ENCODE measurements at places on chromosomes 5 and 9.
A peak's percentile ranks its signal among the peaks of the same experiment; 100 is the strongest.

DNA sequence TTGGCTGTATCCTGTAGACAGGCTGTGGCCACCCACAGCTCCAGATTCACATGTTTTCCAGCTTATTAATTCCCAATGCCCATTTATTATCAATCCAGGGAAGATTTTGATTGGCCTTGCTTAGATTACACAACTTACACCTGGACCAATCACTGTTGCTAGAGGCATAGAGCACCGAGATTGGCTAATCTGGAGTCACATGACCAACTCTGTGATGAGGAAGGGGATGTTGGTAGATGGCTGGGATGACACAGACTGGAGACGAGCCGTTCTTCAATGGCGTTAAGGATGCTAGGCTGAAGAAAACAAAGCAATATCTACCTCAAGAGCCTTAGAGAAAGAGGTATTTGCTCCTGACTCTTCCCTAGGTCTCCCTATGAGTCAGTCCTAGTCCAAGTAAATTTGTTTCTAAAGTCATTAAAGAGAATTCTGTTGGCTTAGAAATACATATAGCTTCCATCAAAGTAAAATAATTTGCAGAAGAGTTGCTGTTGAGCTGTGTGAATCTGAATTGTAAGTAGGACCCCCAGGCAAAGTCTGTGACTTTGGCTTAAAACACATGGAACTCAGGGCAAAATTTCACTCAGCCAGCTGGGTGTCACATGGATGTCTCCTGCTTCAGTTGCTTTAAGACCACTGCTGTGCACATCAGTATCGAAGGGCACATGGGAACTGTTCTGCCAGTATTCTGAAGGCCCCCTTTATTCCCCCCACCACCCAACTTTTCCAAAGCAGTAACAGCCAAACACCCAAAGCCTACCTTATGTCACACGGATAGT is 326.4 kb upstream of the KLF4 start:
- no peak for DNase-seq

DNA sequence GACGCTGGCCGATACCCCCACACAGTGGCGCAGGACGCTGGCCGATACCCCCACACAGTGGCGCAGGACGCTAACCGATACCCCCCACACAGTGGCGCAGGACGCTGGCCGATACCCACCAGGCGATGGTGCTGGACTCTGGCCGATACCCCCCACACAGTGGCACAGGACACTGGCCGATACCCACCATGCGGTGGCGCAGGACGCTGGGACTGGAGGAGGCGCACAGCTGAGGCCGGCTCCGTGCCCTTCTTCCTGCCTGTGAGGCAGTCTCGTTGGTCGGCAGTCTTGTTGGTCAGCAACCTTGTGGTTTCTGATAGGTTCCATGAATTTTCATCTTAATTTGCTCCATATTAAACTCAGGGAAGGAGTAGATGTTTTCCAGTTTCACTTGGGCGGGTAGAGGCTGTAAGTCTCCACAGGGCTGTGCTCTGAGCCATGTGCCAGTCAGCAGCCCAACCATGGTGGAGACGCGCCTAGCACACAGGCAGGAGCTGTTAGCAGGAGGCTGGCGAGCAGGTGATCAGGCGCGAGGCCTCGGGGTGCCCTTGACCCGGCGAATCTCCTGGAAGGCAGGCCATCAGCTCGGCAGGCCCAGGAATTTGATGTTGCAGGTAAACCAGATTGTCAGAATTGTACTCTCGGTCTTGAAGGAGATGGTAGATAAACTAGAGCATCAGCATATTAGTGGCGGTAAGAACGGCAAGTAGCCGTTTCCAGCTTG is 75.6 kb downstream of the EHMT1 start:
- DNase-seq: no peak

DNA sequence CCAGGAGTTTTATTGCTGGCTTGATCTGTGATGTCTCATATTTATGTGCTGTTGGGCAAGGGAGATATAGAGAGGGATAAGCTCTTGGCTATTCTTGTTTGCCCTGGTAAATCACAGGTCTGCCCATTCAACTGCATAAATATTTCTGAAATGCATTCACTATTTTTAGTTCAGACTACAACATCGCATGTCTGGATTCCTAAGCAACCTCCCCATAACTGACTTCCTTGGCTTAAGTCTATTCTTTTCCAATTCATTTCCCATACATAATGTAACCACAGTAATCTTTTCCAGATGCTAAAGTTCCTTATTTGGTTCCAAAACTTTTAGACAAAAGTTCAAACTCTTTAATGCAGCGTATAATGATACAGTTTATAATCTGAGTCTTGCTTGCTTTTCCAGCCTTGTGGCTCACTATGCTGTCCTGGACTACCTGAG is 321.4 kb upstream of the ACTBL2 start:
- no peak for DNase-seq

GRCh38 chr5:122429545-122430318 is 117.7 kb downstream of the SNCAIP start:
- no peak for DNase-seq

- no peak for DNase-seq
Measured at GRCh38 chr9:124735121-124735520, 36.0 kb downstream of the NR6A1 start.

DNA sequence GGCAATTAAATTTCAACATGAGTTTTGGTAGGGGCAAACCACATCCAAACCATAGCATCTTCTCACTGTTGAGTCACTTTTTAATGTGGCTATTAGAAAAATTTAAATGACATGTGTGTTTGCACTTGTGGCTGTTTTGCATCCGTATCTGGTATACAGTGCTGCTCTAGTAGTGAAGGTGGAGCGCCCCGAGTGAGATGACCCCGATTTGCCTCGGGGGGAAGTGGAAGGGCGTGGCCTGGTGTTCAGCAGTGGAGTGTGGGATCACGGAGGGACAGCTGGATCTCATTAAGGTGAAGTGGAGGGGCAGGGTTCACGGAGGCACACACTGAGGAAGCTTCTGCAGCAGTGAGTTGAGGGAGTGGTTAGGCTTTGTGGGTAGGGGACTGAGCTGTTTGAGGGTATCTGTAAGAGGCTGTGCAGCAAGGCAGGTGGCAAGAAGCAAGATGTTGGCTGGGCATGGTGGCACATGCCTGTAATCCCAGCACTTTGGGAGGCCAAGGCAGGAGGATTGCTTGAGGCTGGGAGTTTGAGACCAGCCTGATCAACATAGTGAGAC is 6.2 kb upstream of the GMCL2 start:
- DNase-seq: no peak

GRCh38 chr5:40687321-40687720 is 7.6 kb downstream of the PTGER4 start:
- DNase-seq: no peak

GRCh38 chr5:133244242-133244641 is 192.4 kb downstream of the HSPA4 start:
- DNase-seq: no peak

DNA sequence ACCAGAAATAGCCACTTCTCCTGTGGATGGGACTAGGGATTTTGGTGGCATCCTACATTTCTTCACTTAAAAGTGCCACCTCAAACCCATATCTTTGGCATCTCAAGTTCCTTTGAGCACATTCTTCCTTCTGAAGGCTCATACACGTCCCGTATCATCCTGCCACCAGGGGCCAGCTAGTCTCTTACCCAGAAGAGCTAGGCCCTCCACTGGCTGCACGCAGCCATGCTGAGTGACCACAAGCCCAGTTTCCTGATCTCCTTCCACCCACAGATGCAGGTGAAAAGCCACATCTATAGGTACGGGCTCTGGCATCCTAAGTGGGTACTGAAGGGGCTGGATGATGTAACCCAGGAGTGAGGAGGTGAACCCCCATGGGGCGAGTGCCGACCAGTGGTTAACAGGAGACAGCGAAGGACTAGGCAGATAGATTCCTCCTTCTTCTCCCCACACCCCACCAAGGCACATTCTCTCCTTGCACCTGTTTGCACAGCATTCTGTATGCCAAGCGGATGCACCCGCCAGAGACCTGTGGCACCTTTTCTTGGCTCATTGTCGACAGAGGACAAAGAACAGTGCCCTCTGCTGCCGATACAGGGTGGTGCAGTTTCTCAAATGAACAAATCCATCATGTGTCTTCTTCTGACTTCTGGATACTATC is 14.4 kb upstream of the SCGB3A1 start:
- peak; percentile 42 for DNase-seq

GRCh38 chr5:38719916-38720315 is 125.9 kb upstream of the OSMR start:
- DNase-seq: no peak

DNA sequence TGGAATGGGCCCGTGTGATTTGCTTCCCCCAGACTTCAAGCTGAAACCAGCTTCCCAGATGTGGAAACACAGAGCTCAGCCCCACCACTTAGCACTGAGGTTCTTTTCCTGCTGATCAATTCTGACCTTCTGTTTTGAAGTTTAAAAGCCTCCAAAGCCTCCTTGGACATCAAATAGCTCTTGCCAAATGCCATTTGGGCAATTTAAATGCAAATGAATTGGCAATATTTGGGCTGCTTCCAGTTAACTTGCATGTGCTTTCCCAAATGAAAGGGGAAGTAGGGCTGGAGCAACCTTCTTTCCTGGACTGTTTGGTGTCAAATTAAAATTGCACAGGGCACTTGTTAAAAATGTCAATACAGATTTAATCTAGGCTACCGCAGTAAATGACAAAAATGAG is 710.5 kb downstream of the TLR4 start:
- no peak for DNase-seq

DNA sequence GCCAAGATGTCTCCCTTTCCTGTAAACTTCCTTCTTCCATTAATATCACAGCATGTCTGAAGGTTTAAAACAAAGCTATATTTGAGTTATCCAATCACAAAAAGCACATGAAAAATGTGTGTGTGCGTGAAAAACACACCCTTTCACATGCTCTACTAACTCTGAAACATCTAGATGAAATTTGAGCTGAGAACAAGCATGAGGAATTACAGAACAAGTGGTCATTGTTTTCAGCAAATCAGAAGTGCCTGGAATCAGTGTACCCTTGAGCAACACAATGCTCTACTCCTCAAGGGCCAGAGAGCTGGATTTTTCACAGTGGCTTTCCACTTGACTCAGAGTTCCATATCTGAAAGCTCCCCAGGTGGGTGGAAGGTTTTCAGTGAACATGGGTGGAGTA is 255.9 kb downstream of the PSAT1 start:
- no peak for DNase-seq

DNA sequence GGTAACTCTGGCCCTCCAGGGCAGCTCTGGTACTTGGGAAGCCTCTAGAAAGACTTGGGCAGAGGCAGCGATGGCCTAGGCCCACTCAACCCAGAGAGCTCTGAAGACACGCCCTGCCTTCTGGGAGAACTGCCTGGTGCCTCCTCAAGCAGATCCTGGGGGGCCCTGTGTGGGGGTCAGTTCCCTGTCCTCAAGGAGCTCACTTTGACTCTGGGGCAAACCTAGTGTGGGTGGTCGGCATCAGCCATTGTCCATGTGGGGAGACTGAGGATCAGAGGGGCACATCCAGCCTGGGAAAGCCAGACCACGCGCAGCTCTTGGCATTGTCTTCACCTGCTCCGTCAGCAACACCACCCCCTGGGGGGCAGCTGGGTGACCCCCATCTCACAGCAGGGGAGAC is 28.0 kb downstream of the ABO start:
- DNase-seq: no peak

GRCh38 chr5:14872070-14872989 is 752 bp upstream of the ANKH start:
- DNase-seq: peak; percentile 28

- DNase-seq: no peak
Measured at GRCh38 chr5:172162323-172162986, 25.6 kb downstream of the STK10 start.

DNA sequence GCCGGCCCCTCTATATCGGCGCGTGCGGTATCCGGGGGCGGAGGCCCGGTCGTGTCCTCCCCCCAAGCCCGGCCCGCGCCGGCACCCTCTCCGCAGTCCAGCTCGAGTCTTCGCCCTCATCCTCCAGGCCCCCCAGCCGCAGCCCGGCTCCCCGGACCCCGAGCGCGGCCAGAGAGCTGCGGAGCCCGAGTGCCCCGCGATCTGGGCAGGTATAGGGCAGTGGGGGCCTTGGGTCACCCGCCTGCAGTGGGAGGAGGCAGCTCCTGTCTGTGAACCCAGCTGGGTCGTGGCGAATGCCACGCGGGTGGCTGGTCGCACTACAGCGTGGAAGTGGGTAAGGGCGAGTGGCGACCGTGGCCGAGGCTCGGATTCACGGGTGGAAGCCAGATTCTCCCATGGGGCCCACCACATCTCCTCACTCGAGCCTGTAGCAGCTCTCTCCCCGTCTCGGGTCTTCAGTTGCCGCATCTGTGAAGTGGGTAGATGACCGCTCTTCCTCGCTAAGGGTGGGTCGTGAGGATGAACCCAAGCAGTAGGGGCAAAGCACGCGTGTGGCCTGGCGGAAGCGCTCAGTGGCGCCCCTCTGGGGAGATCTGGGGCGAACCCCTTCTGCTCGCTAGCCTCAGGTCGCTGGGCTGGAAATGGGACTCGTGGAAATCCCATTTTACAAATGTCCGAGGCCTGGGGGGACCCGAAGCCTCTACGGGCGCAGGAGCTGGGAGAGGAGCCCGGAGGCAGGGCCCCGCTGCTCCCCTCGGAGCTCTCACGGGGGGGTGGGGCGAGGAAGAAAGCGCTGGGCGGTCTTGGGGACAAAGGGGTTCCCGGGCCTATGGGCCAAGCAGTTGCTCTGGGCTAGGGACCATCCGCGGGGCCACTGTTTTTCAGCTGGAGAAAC is 1.9 kb downstream of the NR5A1 start:
- DNase-seq: no peak

GRCh38 chr5:37207802-37208201 is 41.4 kb downstream of the CPLANE1 start:
- DNase-seq: no peak

DNA sequence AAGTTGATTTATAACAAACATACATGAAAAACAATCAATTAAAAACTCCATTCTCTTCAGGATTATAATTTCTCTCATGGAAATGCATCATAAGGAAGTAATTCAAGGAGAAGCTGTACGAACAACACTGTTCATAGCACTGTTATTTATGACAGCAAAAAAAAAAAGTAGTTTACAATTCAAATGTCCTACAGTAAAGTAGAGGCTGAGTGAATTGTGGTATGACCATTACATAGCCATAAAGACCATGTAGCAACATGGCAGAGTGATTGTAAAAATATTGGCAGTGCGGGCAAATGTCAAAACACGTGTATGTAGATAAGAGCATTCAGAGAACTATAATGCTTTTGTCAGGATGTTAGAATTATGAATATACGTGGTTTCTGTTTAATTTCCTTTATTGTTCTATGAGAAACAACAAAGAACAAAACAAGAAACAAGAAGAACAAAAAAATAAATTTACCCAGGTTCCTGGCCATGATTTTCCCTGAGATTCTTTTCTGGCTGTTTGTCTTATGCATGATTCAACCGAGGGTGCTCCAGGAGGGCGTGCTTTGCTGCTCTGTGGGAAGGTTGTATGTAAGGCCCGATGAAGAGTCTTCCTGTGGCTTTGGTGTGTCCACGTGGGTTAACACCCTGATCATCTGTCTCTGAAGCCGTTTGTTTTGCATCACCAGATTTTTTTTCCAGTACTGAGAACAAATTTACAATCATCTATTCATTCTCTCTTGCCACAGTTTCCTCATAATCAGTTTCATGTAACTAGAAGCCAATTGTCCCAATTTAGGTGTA is 28.8 kb downstream of the GCNT4 start:
- no peak for DNase-seq

DNA sequence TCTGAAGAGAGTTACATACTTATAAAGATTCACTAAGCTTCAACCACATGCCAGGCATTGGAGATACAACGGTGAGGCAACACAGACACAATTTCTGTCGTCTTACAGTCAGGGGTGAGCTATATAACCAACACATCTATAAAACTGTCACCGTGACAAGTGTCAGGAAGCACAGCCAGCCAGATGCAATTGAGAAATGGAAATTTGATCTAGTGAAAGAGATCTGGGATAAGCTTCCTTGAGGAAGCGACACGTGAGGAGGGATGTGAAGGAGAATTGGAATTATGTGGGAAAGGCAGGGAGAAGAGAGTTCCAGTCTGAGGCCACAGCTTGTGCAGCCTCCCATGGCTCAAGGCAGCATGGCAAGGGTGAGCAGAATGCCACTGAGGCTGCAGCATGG is 50.9 kb upstream of the ZNF354B start:
- DNase-seq: no peak

Data from stimulated activated CD4-positive, alpha-beta T cell treated with anti-CD3 and anti-CD28 coated beads, Interleukin-1b, Interleukin-23, amount 100 ng/mL, for 4 hours (primary cell).